ENCODE measurements at places on chromosomes 12 and 14. TPM values are rescaled to one million over a fixed set of nuclear protein-coding genes. Genes with fewer than 3 reads are reported as not detected.
A peak's percentile ranks its signal among the peaks of the same experiment; 100 is the strongest.

GRCh38 chr12:108750526-108750925 lies 19.2 kb upstream of the CORO1C start:
- no peaks in the 10 kb centered on the region for H3K4me1 ChIP-seq
- H3K4me3 ChIP-seq, result no peak overlapping the region
- no peak for DNase-seq
- no peak overlapping the region for H3K27ac ChIP-seq

GRCh38 chr12:30882706-30883105 lies 43.8 kb upstream of the TSPAN11 start:
- no peak for DNase-seq
- no peaks in the 10 kb centered on the region for H3K36me3 ChIP-seq
- H3K4me1 ChIP-seq, result no peaks in the 10 kb centered on the region
- H3K4me3 ChIP-seq, result no peak overlapping the region

DNA sequence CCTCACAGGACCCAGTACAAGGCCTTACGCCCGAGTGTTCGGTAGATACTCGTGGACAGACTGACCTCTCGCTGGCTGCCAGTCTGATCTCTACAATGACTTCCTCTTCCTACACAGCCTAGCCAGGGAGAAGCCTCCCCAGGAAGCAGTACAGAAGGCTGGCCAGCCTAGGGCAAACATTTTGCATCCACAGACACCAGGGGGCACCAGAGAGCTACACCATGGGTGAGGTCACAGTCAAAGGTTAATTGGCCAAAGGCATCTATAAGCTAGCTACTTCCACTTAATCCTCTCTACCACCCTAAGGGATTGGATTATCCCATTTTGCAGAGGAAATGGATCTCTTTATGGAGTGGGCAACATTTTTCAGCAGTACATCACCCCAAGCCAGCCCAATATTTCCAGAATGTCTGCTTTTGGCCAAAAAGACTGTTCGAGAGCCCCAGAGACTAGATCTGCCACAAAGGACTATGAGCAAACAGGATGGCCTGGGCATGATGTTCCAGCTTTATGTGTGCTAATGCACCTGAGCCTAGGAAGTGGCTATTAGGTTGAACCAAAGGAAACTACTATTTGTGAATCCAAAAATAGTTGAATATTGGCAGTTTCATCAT lies 14.6 kb upstream of the PNMA1 start:
- peak overlapping the region; percentile 51 for H3K27ac ChIP-seq
- peak; percentile 97 for DNase-seq
- peaks cover 13% of the 10 kb centered on the region for H3K4me1 ChIP-seq
- no peaks in the 10 kb centered on the region for H3K27me3 ChIP-seq

DNA sequence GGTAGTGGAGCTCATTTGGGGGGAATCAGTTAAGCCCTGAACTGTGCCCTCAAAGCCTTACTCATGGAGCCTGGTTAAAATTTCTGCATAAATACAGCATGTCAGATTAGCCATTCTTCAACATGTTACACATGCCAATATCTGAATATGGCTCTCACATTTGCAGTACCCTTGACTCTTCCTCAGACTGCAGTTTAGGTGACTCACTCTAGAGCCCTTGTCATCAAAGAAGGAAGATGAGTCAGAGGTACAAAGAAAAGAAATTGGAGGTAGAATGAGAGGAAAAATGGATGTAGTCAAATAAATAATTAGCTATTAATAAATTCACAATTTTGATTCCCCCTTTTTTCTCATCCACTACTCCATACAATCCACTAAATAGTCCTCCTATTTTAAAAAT lies 23.6 kb upstream of the OR4K2 start:
- H3K27me3 ChIP-seq, result no peaks in the 10 kb centered on the region
- DNase-seq, result no peak
- no peak overlapping the region for H3K27ac ChIP-seq
- no peaks in the 10 kb centered on the region for H3K36me3 ChIP-seq
- no peaks in the 10 kb centered on the region for H3K4me1 ChIP-seq
- H3K4me3 ChIP-seq, result no peak overlapping the region

GRCh38 chr14:48582938-48583337 lies 907.5 kb upstream of the MDGA2 start:
- no peak for DNase-seq
- no peaks in the 10 kb centered on the region for H3K36me3 ChIP-seq
- H3K27ac ChIP-seq, result no peak overlapping the region
- H3K27me3 ChIP-seq, result no peaks in the 10 kb centered on the region

- H3K4me3 ChIP-seq, result peak within 1 kb of the TSS; percentile 60
- DNase-seq, result peak; percentile 77
- no peaks in the 10 kb centered on the region for H3K36me3 ChIP-seq
- H3K27ac ChIP-seq, result peak within 1 kb of the TSS; percentile 99
Measured at GRCh38 chr14:54566410-54567223, at the start of gene SAMD4A. TSS of gene SAMD4A (plus strand) at chr14:54567128. CDS start at chr14:54567917, 789 bp downstream.

DNA sequence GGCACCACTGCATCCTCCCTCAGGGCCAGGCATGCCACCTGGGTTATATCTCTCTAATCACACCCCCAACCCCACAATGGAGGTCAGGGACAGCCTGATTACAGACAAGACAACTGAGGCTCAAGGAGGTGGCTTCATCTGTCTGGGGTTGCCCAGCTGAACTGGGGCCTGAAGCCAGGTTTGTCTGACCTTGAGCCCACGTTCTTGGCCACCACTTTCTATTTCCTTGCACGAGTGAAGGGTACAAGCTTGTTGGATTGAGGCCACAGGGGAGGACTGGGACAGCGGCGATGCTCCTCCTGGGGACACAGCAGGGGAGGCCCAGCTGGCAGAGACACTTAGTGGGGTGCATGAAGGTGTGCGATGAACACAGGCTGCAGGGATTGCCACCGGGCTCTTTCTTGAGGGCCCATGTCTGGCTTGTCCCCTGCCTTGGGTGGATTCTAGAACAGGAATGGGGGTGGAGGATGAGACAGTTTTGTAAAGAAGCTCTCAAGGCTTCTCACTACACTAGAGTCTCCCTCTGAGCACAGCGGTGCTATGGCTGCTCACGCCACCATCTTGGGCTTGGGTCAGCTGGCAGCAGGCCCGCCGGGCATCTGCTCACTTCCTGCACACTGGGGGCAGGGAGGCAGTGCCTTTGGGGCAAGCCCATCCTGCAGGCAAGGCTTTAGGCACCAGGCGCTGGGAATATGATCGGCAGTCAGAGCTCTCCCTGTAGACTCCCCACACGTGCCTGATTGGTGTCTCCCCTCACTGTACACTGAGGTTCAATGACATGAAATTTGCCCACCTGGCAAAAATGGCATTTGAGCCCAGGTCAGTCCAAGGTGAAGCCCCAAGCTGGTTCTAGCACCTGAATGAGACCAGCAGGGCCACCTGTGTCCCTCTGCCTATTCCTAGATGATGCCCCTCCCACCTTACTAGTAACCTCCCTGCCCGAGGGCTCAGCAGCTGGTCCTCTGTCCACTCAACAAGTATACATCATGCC lies 16.0 kb downstream of the RITA1 start:
- no peak overlapping the region for H3K27ac ChIP-seq
- no peaks in the 10 kb centered on the region for H3K27me3 ChIP-seq
- no peak for DNase-seq
- H3K4me1 ChIP-seq, result no peaks in the 10 kb centered on the region
- H3K4me3 ChIP-seq, result no peak overlapping the region
- H3K36me3 ChIP-seq, result no peaks in the 10 kb centered on the region

- no peaks in the 10 kb centered on the region for H3K27me3 ChIP-seq
- H3K27ac ChIP-seq, result no peak overlapping the region
- no peaks in the 10 kb centered on the region for H3K4me1 ChIP-seq
- no peak overlapping the region for H3K4me3 ChIP-seq
Measured at GRCh38 chr14:36863271-36863670, 201.6 kb downstream of the PAX9 start.

DNA sequence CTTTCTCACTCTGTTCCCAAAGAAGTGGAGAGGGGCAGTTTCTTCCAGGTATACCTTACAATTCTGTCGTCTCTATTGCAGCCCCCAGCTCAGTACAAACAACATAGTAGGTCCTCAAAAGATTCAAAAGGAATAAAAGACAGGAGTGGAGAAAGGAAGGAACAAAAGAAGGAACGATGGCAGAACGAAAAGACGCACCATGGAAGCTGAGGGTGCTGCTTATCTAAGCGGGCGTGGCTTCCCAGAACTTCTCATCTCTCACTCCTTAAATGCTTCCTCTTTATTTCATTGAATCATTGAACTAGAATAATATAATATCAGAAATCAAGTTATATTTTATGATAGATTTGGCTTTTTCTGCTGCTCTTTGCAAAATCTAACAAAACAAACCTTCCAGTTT lies 13.7 kb upstream of the LTA4H start:
- DNase-seq, result no peak
- H3K27me3 ChIP-seq, result no peaks in the 10 kb centered on the region
- no peak overlapping the region for H3K4me3 ChIP-seq
- H3K36me3 ChIP-seq, result no peaks in the 10 kb centered on the region

RGS6 gene
- total RNA-seq, result 0.15 TPM

MRPS35 gene
- 90.7 TPM for total RNA-seq

AJUBA gene
- total RNA-seq, result 6.7 TPM

AMN1 gene
- total RNA-seq, result 4.4 TPM

C14orf180 gene
- 0.13 TPM for total RNA-seq
